Activated naive CD4-positive, alpha-beta T cell (primary cell): ENCODE measurements at places on chromosomes 3 and 15.

- no peak for DNase-seq
These were observed 911 bp downstream of the CCRL2 start for GRCh38 chr3:46407970-46408369.

DNA sequence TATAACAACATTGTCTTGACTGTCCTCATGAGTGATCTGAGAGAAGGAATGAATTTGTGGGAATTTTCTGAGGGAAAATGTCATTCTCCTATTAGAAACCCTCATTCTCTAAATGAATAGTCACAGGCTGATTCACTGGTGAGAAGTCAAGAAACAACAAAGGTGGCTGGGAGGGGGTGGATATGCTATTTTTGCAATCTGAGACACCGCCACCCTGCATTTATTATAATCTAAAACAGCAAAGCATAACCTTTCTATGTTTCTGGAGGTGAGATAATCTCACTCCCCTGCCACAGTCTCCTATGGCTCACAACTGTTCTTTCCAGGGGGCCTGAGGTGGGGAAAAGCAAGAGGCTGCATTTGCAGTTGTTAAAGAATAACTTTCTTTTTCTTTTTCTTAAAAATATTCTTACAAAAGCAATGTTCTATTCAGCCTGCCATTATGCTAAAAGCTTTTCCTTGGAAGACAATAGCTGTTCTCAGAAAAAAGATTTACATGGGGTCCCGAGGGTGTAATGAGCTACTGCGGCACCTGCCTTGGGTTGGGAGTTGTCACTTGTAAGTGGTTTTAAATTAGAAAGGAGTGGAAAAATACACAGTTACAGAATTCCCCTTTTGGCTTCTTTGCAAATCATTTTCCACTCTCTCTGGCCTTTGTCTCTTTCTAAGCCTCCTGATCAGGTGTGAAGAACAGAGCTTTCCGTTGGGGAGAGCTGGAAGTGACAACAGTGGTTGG lies 220.9 kb downstream of the AGBL1 start:
- no peak for DNase-seq

GRCh38 chr3:186953011-186953487 lies 22.7 kb downstream of the ST6GAL1 start:
- DNase-seq: no peak

DNA sequence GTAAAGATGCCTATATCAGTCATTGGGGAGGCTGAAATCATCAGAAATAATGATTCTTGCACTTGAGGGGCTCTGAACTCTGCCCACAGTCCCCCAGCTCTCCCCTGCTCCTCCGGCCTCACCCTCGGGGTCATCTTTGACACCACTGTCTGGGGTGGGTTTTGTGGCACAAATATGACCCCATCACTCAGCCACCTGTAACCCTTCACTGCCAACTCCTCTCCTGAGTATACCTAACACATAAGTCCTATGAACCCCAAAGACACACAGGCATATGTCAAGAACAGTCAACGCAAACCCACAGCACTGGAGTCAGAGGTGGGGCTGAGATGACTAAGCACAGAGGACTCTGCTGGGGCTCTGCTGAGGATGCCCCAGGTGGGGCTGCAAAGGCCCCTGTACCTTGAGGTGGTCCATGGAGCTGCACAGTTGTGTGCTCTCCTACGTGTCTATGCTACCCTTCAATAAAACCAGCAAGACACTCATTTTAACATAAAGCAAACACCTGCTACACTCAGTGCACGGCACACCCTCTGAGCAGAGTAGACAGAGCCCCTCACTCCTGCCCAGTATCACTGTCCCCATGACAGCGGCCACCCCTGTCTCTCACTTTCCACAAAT lies 29.9 kb downstream of the SLC41A3 start:
- no peak for DNase-seq

DNA sequence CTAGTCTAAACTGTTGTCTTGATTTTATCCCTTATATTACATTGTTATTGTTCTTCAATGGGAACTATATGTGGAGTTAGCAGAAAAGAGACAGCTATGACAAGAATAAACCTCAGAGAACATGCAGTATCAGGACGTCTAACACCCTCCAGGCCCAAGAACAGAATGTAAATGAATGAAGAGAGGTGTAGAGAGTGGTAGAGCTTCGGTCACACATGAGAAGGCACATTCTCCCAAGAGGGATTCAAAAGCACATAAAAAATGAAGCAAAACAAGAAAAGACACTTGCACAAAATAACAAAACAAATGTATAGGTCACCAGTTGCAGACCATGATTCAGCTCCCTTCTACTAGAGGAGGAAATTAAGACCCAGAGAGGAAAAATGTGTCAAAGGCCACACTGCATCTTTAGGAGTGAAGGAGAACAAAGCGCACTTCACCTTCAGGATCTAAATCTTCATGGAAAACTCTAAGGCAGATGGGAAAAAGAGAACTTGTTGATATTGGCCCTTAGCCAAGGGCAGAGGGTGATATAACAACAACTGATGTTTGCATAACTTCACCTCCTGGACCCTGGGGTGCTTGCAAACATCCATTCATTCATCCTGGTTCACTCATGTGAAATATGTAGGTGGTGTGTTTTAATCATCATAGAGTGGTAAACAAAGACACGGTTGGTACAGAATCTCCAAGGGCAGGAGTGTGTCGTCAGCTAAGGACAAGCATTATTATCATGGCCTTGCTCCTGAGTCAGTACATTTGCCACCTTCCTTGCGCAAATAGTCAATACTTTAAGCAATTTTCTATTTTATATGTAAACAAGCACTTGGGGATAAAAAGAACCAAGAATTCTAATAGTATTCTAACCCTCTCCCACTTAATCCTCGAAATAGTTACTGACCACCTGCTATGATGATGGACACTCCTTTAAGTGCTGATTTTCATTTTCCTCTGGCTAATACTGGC lies 8.8 kb downstream of the NEK10 start:
- no peak for DNase-seq

- no peak for DNase-seq
These were observed 8.6 kb downstream of the CLEC3B start for GRCh38 chr3:45034612-45035252.

DNA sequence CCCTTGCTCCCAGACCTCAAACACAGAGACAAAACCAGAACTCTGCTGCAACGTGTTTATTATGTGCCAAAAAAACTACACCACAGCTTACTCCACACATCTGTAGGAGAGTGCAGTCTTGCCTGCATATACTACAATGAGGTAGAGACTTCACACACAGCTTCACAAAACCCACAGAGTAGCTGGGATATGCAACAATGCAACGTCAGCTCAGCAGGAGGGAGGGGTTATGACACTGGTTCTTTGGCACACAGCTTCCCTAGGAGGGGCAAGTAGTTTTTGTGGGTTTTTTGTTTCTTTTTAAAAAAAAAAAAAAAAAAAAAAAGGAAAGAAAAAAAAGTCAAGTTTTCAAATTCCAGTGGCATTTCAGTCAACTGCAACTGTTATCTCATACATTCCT lies 2.9 kb upstream of the RPS17 start:
- no peak for DNase-seq

DNA sequence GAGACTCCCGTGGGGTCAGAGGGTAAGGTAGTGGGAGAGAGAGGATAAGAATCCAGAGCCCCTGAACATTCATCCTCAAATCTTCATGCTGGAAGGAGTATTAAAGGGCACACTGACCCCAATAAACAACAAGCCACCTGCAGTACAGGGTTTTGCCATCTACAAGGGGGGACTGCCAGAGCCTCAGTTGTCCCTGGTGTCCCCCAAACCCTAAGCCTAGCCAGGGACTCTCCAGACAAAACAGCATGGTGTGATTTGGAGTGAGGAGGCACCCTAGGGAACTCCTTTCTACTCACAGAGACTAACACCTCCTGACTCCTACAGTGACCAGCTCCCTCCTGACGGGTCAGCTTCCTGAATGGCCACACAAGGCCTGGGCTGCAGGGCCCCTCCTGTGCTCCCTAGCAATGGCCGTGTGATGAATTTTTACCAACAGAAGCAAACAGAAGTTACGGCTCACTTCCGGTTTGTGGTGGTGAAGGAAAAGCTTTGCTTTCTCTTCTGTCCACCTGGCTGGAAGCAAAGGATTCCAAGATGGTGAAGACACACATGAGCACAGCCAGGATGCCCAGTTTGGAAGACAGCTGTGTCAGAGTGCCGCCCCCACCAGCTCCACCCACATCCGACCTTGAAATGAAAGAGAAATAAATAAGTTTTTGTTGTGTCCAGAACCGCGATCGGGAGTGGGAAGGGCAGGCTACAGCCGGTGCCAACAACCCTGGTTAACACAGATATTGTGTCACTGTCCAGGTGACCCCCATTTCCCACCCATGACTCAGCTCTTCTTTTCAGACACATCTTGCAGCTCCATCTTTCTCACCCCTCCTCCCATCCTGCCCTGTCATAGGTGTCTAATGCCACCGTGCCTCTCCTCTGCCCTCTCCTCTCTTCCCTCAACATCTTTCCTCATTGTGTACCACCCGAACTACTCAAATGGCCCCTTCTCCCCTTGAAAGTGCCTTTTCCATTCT lies 69.6 kb upstream of the ATP13A3 start:
- no peak for DNase-seq

DNA sequence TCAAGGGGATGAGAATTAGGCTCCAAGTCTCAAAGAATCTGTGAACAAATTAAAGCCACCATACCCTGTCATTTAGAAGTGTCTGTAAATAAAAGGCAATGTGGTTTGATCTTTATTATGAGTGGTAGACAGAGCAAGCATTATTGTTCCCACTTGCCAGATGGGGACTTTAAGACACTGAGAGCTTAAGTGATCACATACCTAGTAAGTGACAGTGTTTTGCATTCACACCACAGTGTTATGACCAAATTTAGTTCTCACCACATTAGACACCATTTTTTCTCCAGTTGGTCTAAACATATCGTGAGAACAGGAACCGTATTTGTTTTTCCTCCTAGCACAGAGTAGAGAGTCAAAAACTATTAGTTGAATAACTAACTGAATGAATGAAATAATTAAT lies 13.2 kb upstream of the ZBED2 start:
- DNase-seq: no peak

DNA sequence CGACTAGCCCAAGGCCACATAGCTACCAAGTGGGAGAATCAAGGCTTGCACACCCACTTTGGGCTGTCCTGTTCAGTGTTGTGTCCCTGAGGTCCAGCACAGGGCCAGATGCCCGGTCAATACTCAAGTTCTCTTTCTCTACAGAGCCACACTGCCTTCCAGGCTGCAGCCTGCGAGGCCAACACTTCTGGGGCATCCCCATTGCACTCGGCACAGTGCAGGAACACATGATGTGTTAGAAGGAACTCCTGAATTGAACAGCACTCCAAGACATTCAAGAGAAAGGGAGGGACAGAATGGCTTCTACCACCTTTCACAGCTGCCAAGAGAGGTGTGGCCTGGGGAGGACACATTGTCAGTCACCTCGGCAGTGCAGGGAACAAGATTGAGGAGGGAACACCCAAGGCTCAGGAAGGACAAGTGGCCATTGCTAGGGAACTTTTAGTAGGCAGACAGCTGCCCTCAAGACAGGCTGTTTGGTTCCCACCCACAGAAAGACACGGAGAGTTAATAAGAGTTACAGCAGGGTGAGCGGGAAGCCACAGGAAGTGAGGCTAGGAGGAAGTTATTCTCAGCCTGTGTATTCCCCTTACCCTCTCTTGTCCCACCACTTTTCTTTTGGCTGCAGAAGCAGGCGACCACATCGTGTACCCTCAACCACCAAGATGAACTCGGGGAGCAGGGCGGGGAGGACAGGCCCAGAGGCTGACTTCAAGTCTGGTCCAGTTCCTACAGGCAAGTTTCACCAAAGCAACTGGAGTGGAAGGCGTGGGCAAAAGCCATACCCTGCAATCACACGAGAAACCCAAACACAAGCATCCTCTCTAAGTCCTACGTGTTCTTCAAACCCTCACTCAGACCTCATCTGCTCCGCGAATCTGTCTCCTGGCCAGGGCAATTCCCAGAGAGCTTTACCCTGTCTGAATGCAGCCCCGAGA lies 69.4 kb downstream of the SRGAP3 start:
- no peak for DNase-seq

DNA sequence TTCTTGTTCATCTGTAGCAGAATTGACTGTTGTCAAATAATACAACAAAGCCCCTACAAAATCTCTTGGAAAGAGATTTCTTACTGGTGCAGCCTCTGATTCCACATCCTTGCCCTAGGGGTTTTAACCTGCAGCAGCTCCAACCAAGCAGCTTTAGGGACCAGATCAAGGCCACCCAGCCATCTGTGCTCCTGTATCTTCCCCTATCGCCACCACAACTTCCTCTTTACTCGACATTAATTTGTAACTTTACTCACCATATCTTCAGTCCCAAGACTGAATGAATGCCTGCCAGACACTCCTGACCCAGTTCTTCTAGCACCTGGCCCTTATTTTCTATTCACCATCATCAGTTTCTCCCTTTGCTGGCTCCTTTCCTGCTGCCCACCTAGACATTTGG lies 156.6 kb upstream of the IL12A start:
- no peak for DNase-seq
